ENCODE measurements at places on chromosomes 7 and 10. TPM values are rescaled to one million over a fixed set of nuclear protein-coding genes. Genes with fewer than 3 reads are reported as not detected.

The SLC13A1 gene
- not detected for total RNA-seq

The SLC26A3 gene
- total RNA-seq = not detected

The SPDYE2 gene
- total RNA-seq = not detected

The CPA4 gene
- 10.1 TPM for total RNA-seq

The PBLD gene
- total RNA-seq = 1.9 TPM

The APBB1IP gene
- total RNA-seq = not detected

The CDH23 gene
- not detected for total RNA-seq

DNA sequence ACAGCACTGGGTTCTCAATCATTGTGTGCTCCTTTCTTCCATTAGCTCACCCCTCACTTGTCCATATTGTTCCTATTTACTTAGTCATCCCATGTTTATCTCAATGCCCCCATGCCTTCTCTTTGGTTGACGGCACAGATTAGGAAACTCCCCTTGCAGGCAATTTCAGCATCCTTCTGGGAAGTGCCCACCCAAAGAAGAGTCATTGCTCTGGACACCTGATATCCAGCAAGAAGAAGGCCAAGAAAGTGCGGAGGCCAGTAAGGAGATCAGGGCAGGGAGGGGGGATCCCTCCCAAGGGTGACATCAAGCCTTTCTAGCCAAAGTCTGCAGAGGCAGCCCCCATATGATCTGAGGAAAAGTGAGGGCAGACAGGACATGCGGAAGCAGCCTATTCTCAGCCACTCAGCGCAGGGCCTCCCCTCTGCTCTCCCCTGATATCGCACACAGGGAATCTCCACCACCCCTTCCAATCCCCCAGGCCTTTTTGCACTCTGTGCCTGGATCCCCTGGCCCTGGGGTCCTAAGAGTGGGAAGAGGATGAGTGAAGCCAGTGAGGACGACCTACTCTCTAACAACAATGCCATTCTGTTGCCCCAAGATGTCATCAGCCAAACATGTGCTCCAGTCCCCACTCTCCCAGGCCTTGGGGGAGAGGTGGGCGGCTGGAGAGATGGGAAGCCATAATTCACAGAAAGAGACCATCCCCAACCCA, 1.8 kb downstream of the TRPV6 start:
- H3K36me3 ChIP-seq = no peaks in the 10 kb centered on the region
- H3K27ac ChIP-seq = no peak overlapping the region
- no peak overlapping the region for H3K4me3 ChIP-seq
- peaks cover 16% of the 10 kb centered on the region for H3K27me3 ChIP-seq
- no peak for DNase-seq
- H3K4me1 ChIP-seq = peaks cover 11% of the 10 kb centered on the region

GRCh38 chr10:12063483-12063818, 5.3 kb upstream of the DHTKD1 start:
- H3K36me3 ChIP-seq = no peaks in the 10 kb centered on the region
- no peak overlapping the region for H3K27ac ChIP-seq
- H3K27me3 ChIP-seq = no peaks in the 10 kb centered on the region
- DNase-seq = no peak
- H3K4me3 ChIP-seq = no peak overlapping the region
- peaks cover 7% of the 10 kb centered on the region for H3K4me1 ChIP-seq

- no peaks in the 10 kb centered on the region for H3K27me3 ChIP-seq
- no peak overlapping the region for H3K27ac ChIP-seq
- no peaks in the 10 kb centered on the region for H3K36me3 ChIP-seq
- H3K4me1 ChIP-seq = no peaks in the 10 kb centered on the region
Measured at GRCh38 chr7:24793982-24794648, 36.9 kb upstream of the GSDME start.

GRCh38 chr10:100882671-100883311, 30.0 kb upstream of the SLF2 start:
- H3K4me3 ChIP-seq = no peak overlapping the region
- no peaks in the 10 kb centered on the region for H3K27me3 ChIP-seq
- H3K36me3 ChIP-seq = no peaks in the 10 kb centered on the region
- no peak overlapping the region for H3K27ac ChIP-seq
- H3K4me1 ChIP-seq = no peaks in the 10 kb centered on the region
- no peak for DNase-seq

- no peak overlapping the region for H3K27ac ChIP-seq
- peaks cover 8% of the 10 kb centered on the region for H3K27me3 ChIP-seq
- no peaks in the 10 kb centered on the region for H3K36me3 ChIP-seq
- DNase-seq = no peak
- H3K4me1 ChIP-seq = peaks cover 12% of the 10 kb centered on the region
Measured at GRCh38 chr10:121578298-121578697, 19.9 kb downstream of the FGFR2 start.

GRCh38 chr10:59838085-59838789, 68.1 kb downstream of the CCDC6 start:
- DNase-seq = no peak
- peaks cover 2% of the 10 kb centered on the region for H3K36me3 ChIP-seq
- no peaks in the 10 kb centered on the region for H3K27me3 ChIP-seq
- no peaks in the 10 kb centered on the region for H3K4me1 ChIP-seq
- H3K4me3 ChIP-seq = no peak overlapping the region

Data from PC-3 (cell line).